Smooth muscle cell of bladder (primary cell): ENCODE measurements at places on chromosomes 16 and 17. TPM values are rescaled to one million over a fixed set of nuclear protein-coding genes. Genes with fewer than 3 reads are reported as not detected.

CYB5B gene
- 55.5 and 67.8 TPM in 2 replicates for total RNA-seq

C16orf96 gene
- total RNA-seq = under 0.01 TPM in 2 replicates

GAST gene
- not detected in 2 replicates for total RNA-seq

HSD17B2 gene
- total RNA-seq = 4.4 and 132 TPM in 2 replicates

NLRP1 gene
- total RNA-seq = 19.6 and 26.0 TPM in 2 replicates

MYH8 gene
- under 0.01 TPM in 1 of 2 replicates, not detected in the other for total RNA-seq

HOXB5 gene
- not detected in 2 replicates for total RNA-seq

WNK4 gene
- 0.28 and 1.7 TPM in 2 replicates for total RNA-seq

CDH13 gene
- 36.1 and 61.8 TPM in 2 replicates for total RNA-seq

HOXB4 gene
- total RNA-seq = under 0.01 TPM in 1 of 2 replicates, not detected in the other

CD300C gene
- not detected in 2 replicates for total RNA-seq

SLC4A1 gene
- total RNA-seq = not detected in 2 replicates

NDUFAF8 gene
- 39.0 and 42.1 TPM in 2 replicates for total RNA-seq

JUP gene
- total RNA-seq = 13.8 and 14.1 TPM in 2 replicates

TMEM95 gene
- not detected in 2 replicates for total RNA-seq
